NCI-H526 (cell line): ENCODE measurements at places on chromosomes 2 and 18.

- DNase-seq: no peak
Observed at GRCh38 chr18:58303363-58303762, 259.3 kb downstream of the NEDD4L start.

- peak; percentile 63 for DNase-seq
Observed at GRCh38 chr2:163465440-163465839, 270.4 kb downstream of the FIGN start.

DNA sequence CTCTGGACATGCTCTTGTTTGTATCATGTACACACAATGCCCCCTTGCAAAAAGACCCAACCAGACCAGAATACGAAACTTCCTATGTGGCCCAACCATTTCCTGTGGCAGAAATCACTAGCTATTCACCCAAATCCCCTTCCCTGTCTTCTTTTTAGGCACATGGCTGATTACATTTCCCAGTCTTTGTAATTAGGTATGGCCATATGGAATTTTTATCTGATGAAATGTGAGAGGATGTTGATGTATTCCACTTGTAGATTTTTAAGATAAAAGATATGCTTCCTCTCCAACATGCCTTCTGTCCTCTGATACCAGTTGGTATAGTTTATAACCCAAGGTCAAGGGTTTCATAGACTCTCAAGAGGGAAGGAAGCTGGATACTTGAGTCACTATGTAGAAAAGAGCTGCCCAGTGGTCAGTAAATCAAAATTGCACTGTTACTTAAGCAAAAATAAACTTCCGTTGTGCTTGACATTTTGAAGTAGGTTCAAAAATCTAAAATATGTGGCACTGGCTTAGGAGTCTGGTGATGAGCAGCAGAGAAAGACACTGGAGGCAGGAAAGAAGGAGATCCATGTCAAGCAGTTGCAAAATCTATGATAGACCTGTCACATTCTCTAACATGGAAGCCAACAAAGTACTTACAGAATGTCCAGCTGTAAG is 297.4 kb downstream of the SMAD2 start:
- no peak for DNase-seq

DNA sequence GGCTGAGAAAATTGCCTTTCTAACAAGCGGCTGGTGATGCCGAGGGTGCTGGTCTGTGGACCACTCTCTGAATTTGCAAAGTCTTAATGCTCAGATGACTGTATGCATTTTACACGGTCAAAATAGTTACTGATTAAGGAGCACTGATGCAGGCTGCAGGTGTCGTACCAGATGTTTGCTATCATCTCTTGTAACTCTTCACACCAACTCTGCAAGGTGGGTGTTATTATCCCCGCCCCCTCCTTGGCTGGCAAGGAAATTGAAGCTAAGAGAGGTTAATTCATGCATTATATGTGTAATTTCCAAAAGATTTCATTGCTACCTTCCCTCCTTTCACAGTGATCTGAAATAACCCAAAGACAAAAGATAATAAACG is 13.0 kb upstream of the LBH start:
- DNase-seq: no peak

DNA sequence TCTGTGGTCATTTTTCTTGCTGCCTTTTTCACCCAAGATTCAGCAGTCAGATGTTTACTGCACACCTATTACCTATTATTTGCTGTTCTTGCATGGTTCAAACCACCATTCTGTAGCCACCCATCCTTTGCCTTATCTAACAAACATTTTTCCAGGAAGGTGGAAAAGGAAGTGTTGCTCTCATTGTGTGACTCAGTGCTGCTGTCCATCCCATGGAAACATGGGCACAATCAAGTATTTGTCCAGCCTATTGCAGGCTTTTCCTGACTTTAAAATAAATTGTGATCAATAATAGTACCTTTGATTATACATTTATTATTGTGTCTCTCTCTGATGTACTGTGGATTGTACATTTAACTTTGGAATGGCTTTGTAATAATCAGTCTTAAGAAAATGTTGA is 53.2 kb downstream of the USP14 start:
- no peak for DNase-seq

GRCh38 chr2:85536479-85536878 is 2.5 kb upstream of the MAT2A start:
- DNase-seq: no peak
